ENCODE measurements at places on chromosomes 7 and 10.

DNA sequence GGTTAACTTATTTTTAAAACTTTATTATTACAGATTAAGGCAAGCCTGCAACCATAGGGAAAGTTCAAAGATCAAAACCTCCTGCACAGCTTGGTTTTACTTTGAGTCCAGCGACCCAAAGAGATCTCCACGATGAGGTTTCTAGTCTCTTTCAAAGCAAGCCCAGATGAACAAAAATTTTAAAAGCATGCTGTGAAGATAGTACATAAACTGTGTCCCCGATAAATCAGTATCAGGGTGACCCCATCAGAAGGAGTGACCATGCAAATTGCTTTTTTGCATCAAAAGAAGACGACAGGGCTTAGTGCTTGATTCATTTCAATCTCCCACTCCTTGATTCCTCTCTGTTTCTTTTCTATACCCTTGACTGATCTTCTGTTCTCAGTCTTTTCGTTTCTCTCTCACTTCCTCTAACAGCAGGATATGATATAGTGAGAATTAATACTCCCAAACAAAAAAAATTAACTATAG is 16.0 kb upstream of the DNTT start:
- no peak for DNase-seq
- H3K27ac ChIP-seq, result peak overlapping the region; percentile 83
- H3K36me3 ChIP-seq, result no peaks in the 10 kb centered on the region
- H3K4me3 ChIP-seq, result no peak overlapping the region

GRCh38 chr10:80468002-80468401 is 13.9 kb downstream of the TSPAN14 start:
- H3K4me3 ChIP-seq, result no peak overlapping the region
- H3K36me3 ChIP-seq, result peaks cover 39% of the 10 kb centered on the region
- no peak overlapping the region for H3K27ac ChIP-seq
- no peak for DNase-seq

GRCh38 chr10:53325066-53325465 is 552.5 kb upstream of the MBL2 start:
- H3K4me3 ChIP-seq, result no peak overlapping the region
- H3K36me3 ChIP-seq, result no peaks in the 10 kb centered on the region
- no peaks in the 10 kb centered on the region for H3K4me1 ChIP-seq
- no peaks in the 10 kb centered on the region for H3K27me3 ChIP-seq
- no peak for DNase-seq

DNA sequence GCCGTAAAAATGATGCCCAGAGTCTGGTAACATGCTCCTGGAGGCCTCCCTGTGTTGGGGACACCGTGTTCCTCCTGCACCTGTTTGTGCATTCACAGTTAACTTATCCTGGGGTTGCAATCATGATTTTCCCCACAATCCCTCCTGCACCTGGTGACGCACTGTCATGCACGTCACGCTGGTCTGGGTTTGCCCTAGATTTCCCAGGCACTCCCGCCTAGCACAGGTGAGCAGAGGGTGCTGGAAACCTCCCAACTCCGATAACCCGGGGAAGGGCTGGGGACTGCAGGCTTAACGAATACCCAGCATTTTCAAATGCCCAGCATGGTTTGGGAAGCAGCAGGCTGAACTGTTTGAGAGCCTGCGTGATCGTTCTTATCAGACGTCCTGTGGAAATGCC is 427.1 kb downstream of the TCERG1L start:
- no peak overlapping the region for H3K27ac ChIP-seq
- no peak for DNase-seq
- H3K27me3 ChIP-seq, result no peaks in the 10 kb centered on the region
- no peaks in the 10 kb centered on the region for H3K36me3 ChIP-seq
- no peaks in the 10 kb centered on the region for H3K4me1 ChIP-seq

GRCh38 chr7:139813151-139813550 is 15.9 kb upstream of the TBXAS1 start:
- no peak overlapping the region for H3K4me3 ChIP-seq
- no peak overlapping the region for H3K27ac ChIP-seq
- peaks cover 12% of the 10 kb centered on the region for H3K27me3 ChIP-seq
- no peak for DNase-seq

DNA sequence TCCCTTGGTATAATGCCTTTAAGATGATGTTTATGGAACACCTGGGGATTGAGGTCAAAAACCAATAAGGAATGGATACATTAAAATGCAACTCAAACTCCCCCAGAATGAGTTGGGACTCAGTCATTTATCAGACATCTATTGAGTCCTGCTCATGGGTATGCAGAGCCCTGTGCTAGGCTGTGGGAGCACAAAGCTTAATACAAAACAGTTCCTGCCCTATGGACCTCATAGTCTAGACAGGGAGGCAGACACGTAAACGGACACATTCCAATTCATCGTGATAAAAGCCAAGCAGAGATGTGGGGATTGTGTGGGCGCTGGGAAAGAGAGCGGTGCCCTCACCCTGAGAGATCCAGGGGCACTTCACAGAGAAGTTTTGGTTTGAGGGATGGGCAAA is 181.7 kb downstream of the PTEN start:
- H3K36me3 ChIP-seq, result no peaks in the 10 kb centered on the region
- no peak for DNase-seq
- H3K4me1 ChIP-seq, result no peaks in the 10 kb centered on the region
- H3K27ac ChIP-seq, result no peak overlapping the region
- no peaks in the 10 kb centered on the region for H3K27me3 ChIP-seq

GRCh38 chr10:101993651-101994200 is 62.2 kb downstream of the ARMH3 start:
- peaks cover 14% of the 10 kb centered on the region for H3K36me3 ChIP-seq
- DNase-seq, result no peak
- no peak overlapping the region for H3K27ac ChIP-seq
- no peaks in the 10 kb centered on the region for H3K4me1 ChIP-seq

GRCh38 chr7:28958235-28958979 is at the start of gene TRIL:
TRIL (minus strand) TSS chr7:28958330; CDS start chr7:28958046, 284 bp downstream.
- peaks cover 65% of the 10 kb centered on the region for H3K27me3 ChIP-seq
- peak within 1 kb of the TSS; percentile 50 for H3K4me3 ChIP-seq
- DNase-seq, result peak; percentile 74
- H3K36me3 ChIP-seq, result peaks cover 8% of the 10 kb centered on the region
- H3K27ac ChIP-seq, result no peak within 1 kb of the TSS

DNA sequence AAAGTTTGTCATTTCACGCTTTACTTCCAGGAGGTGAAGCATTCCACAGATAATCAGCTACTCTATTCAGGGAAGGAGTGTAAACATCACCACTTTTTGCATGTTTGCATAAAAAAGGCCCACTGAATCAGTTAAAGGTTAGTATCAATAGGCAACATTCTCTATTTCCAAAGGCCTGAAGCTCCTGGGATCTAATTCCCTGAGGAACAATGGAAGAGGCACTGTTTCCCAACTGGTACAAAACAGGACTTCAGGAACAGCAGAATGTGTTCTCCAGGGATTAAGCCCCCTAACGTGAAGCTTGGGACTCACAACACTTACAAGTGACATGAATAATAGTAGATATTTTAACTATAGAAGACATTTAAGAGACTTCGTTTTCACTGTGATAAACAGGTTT is 6.1 kb downstream of the LRRN3 start:
- H3K27me3 ChIP-seq, result no peaks in the 10 kb centered on the region
- H3K36me3 ChIP-seq, result no peaks in the 10 kb centered on the region
- H3K4me1 ChIP-seq, result no peaks in the 10 kb centered on the region
- no peak overlapping the region for H3K27ac ChIP-seq
- H3K4me3 ChIP-seq, result no peak overlapping the region
- no peak for DNase-seq

- no peak overlapping the region for H3K4me3 ChIP-seq
- DNase-seq, result no peak
- H3K4me1 ChIP-seq, result no peaks in the 10 kb centered on the region
- H3K36me3 ChIP-seq, result peaks cover 76% of the 10 kb centered on the region
- no peaks in the 10 kb centered on the region for H3K27me3 ChIP-seq
These were observed 208.4 kb downstream of the FANK1 start for GRCh38 chr10:126104767-126105166.

- H3K36me3 ChIP-seq, result no peaks in the 10 kb centered on the region
- peaks cover 1% of the 10 kb centered on the region for H3K4me1 ChIP-seq
- H3K27me3 ChIP-seq, result no peaks in the 10 kb centered on the region
- DNase-seq, result no peak
These were observed 317.9 kb upstream of the NFE2L3 start for GRCh38 chr7:25834050-25834449.

DNA sequence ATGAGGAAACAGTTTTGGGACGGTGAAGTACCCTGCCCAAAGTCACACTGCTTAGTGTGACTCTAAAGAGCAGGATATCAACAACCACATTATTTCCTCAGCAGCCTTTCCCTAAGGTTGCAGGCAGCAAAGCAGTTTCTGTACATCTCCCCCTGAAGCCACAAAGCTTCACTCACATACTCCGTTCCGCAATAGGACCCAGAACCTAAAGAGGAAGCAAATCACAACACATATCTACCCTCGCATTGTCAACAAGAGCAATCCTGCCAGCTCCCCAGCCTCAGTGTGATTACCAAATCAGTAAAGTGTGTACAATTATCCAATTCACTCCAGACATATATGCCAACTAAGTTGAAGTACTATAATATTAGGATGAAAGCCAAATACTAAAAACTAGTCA is 30.8 kb downstream of the VAX1 start:
- no peaks in the 10 kb centered on the region for H3K36me3 ChIP-seq
- no peak overlapping the region for H3K27ac ChIP-seq
- H3K4me3 ChIP-seq, result no peak overlapping the region
- H3K4me1 ChIP-seq, result no peaks in the 10 kb centered on the region

- no peaks in the 10 kb centered on the region for H3K27me3 ChIP-seq
- no peak overlapping the region for H3K27ac ChIP-seq
- no peak for DNase-seq
- H3K4me3 ChIP-seq, result no peak overlapping the region
- no peaks in the 10 kb centered on the region for H3K36me3 ChIP-seq
These were observed 68.9 kb upstream of the CCDC71L start for GRCh38 chr7:106729720-106730385.

GRCh38 chr7:28243861-28244260 is 63.3 kb upstream of the JAZF1 start:
- no peaks in the 10 kb centered on the region for H3K27me3 ChIP-seq
- no peak overlapping the region for H3K4me3 ChIP-seq
- DNase-seq, result no peak
- H3K4me1 ChIP-seq, result no peaks in the 10 kb centered on the region
- H3K36me3 ChIP-seq, result no peaks in the 10 kb centered on the region

DNA sequence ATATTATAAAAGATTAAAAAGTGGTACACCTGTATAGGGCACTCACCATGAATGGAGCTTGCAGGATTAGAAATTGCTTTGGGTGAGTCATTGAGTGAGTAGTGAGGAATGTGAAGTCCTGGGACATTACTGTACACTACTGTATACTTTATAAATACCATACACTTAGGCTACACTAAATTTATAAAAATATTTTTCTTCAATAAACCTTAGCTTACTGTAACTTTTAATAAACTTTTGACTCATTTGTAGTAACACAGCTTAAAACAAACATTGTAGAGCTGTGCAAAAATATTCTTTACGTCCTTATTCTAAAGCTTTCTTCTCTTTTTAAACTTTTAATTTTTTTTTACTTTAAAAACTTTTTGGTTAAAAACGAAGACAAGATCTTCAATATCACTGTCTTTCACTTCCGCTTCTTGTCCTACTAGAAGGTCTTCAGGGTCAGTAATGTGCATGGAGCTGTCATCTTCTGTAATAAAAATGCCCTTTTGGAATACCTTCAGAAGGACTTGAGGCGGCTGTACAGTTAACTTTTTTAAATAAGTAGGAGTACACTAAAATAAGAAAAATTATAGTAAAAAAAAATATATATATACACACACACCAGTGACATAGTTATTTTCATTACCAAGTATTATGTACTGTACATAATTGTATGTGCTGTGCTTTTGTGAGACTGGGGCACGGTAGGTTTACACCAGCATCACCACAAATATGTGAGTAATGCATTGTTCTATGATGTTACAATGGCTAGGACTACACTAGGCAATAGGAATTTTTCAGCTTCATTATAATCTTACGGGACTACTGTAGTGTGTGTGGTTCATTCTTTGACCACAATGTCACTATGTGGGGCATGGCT is 3.5 kb downstream of the STK31 start:
- peak overlapping the region; percentile 84 for H3K27ac ChIP-seq
- no peaks in the 10 kb centered on the region for H3K36me3 ChIP-seq
- no peaks in the 10 kb centered on the region for H3K4me1 ChIP-seq
- H3K4me3 ChIP-seq, result no peak overlapping the region
- H3K27me3 ChIP-seq, result no peaks in the 10 kb centered on the region
- peak; percentile 68 for DNase-seq

GRCh38 chr10:123772645-123773508 is 106.7 kb downstream of the GPR26 start:
- H3K4me3 ChIP-seq, result no peak overlapping the region
- no peaks in the 10 kb centered on the region for H3K27me3 ChIP-seq
- H3K4me1 ChIP-seq, result peaks cover 1% of the 10 kb centered on the region
- H3K36me3 ChIP-seq, result no peaks in the 10 kb centered on the region
- no peak for DNase-seq

GRCh38 chr7:21640105-21640504 is 97.3 kb downstream of the DNAH11 start:
- H3K4me3 ChIP-seq, result no peak overlapping the region
- H3K27ac ChIP-seq, result no peak overlapping the region
- H3K4me1 ChIP-seq, result no peaks in the 10 kb centered on the region
- DNase-seq, result no peak
- no peaks in the 10 kb centered on the region for H3K27me3 ChIP-seq

GRCh38 chr7:110291430-110291829 is 799.5 kb upstream of the LRRN3 start:
- DNase-seq, result no peak
- H3K27ac ChIP-seq, result no peak overlapping the region
- H3K27me3 ChIP-seq, result no peaks in the 10 kb centered on the region
- H3K4me1 ChIP-seq, result no peaks in the 10 kb centered on the region

DNA sequence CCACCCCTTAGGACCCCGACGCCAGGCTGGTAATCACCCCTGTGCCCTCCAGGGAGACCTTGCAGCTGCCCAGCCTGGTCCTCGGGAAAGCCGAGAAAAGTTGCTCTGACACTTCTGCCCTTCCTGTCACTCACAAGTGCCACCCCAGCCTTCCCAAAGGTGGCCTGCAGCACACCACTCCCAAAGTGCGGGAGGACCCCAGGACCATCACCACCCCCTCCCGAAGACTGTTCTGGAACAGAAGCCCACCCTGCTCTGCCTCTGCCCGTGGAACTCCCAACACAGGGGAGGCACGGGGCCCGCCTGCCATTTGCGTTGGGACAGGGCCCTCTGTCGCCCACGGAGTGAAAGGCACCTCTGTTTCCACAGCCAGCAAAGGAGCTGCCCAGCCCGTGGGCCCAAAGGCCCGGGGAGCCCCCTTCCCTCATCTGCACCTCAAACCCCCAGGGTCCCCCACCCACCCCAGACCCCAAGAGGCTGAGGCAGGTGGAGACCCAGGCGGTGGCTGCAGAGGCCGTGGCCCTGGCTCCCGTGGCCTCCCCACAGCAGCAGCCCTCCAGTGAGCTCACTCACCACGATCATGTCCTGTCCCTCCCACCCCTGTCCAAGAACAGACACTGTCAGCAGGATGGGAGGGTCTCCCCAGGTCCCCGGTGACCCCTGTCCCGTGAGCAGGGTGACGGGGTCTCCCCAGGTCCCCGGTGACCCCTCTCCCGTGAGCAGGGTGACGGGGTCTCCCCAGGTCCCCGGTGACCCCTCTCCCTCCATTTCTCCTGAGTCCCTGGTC is 47.8 kb upstream of the PPP2R2D start:
- H3K36me3 ChIP-seq, result no peaks in the 10 kb centered on the region
- no peak overlapping the region for H3K4me3 ChIP-seq
- no peaks in the 10 kb centered on the region for H3K27me3 ChIP-seq
